Naive thymus-derived CD4-positive, alpha-beta T cell (primary cell): ENCODE measurements at places on chromosomes 3 and 15. TPM values are rescaled to one million over a fixed set of nuclear protein-coding genes. Genes with fewer than 3 reads are reported as not detected.

SCN11A gene
- 0.19 TPM for total RNA-seq

PPP1R14D gene
- not detected for total RNA-seq

CELF6 gene
- total RNA-seq = 5.0 TPM

DNA sequence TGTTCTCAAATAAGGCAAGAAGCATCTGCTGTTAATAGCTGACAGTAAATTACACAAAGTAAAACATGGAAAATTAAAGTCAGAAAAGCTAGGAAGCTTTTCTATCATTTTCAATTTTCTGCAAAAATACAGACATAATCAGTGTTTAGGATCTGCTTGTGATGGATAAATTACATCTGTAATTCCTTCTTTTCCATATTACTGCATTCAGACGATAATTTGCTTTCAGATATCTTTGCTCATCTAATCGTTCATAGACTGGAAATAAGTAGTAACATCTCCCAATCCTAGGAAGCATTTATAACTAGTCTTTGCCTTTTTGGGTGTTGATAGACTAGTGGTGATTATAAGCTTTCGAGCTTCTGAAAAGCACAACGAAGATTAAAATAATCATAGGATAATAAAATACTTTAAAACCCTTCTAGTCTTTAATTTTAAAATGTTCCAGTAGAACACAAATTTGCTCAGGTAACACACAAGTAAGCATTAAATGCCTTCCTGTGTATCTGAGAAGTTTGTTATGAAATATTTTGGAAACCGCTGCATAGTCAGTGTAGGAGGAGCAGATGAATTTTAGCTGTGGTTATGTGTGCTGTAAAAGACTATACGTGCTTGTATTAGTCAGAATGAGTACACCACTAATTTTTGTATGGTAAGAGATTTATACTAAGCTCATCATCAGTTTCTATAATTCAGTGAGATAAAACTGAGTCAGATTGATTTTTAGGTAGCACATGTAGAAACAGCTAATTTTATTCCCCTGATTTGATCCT, 41.0 kb downstream of the MBNL1 start:
- H3K27me3 ChIP-seq = no peaks in the 10 kb centered on the region
- peaks cover 15% of the 10 kb centered on the region for H3K36me3 ChIP-seq
- peak overlapping the region; percentile 56 for H3K27ac ChIP-seq
- peak; percentile 31 for DNase-seq
- H3K4me3 ChIP-seq = no peak overlapping the region
- H3K4me1 ChIP-seq = peaks cover 50% of the 10 kb centered on the region

GRCh38 chr3:42780892-42781700, 8.0 kb upstream of the CCDC13 start:
- no peak overlapping the region for H3K27ac ChIP-seq
- no peaks in the 10 kb centered on the region for H3K27me3 ChIP-seq
- DNase-seq = no peak
- H3K4me1 ChIP-seq = no peaks in the 10 kb centered on the region

DNA sequence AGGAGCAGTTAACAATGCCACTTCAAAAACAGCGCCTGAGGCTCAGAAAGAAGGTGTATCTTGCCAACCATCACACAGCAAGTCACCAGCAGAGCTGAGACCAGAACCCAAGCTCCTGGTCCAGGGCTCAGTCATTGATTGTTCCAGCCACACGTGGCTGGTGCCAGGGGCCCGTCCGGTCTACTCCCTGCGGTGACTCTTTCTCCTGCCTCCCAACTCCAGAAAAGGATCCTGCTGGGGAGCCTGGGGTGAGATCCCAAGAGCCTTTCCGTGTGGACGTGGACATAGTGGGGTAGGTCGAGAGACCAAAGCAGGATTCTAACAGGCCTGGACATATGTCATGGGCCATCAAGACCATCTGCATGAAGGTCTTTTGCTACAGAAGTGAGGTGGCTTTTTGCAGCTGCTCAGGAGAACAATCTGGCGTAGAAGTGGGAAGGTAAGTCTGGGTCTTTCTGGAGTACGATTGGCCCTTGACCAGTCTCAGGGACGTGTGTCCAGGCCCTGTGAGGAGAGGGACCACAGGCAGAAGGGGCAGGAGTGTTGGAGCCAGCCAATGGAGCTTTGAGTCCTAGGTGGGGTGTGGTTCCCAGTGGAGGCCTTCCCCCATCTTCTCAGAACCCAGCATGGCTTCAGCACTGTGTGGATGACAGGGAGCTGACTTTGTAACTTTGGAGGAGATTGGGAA, 105.4 kb downstream of the HMG20A start:
- no peak overlapping the region for H3K4me3 ChIP-seq
- no peaks in the 10 kb centered on the region for H3K4me1 ChIP-seq
- no peaks in the 10 kb centered on the region for H3K36me3 ChIP-seq
- no peak overlapping the region for H3K27ac ChIP-seq
- no peaks in the 10 kb centered on the region for H3K27me3 ChIP-seq

DNA sequence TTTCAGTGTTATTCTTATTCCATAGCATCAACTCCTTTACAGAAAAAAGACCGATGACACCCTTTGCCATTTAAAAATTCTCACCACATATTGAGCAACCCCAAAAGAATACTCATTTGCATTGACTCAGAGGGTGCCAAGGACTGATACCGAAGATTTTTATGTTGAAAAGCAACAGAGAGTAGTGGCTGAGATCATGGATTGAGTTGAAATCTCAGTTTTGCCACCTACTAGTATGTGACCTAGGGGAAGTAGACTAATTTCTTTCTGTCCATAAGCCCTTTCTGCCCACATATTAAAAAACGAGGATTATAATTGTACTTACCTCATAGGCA, 313.9 kb upstream of the SATB1 start:
- no peak overlapping the region for H3K27ac ChIP-seq
- no peaks in the 10 kb centered on the region for H3K27me3 ChIP-seq
- no peaks in the 10 kb centered on the region for H3K36me3 ChIP-seq
- H3K4me1 ChIP-seq = peaks cover 52% of the 10 kb centered on the region
- no peak for DNase-seq
- H3K4me3 ChIP-seq = no peak overlapping the region

DNA sequence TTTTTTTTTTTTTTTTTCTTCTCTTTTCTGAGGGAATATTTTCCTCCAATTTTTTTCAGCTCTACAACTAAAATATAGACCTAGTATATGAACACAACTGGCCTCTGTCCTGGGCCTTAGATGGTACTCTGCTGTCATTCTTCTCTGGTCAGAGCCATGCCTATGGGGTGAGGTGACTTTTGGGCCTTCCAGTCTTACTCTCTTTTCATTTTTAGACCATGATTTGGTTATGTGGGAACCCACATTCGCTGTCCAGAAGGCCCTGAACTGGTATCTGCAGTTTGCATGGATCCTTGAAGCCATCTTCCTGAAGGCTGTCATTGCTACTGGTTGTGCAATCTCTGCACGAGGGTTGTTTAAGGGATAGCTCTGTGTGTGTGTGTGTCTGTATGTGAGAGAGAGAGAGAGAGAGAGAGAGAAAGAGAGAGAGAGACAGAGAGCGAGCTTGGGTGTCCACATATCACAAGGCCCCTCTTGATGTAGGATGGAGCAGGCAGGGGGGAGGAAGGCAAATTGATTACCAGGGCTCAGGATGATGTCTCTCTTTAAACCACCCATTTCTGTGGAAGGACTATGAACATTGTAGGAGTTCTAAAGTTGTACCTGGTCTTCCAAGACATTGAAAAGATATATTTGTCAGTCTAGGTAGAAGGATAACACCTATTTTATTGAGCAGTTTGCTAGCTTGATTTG, 6.9 kb downstream of the TGFBR2 start:
- peak overlapping the region; percentile 92 for H3K4me3 ChIP-seq
- DNase-seq = no peak

DNA sequence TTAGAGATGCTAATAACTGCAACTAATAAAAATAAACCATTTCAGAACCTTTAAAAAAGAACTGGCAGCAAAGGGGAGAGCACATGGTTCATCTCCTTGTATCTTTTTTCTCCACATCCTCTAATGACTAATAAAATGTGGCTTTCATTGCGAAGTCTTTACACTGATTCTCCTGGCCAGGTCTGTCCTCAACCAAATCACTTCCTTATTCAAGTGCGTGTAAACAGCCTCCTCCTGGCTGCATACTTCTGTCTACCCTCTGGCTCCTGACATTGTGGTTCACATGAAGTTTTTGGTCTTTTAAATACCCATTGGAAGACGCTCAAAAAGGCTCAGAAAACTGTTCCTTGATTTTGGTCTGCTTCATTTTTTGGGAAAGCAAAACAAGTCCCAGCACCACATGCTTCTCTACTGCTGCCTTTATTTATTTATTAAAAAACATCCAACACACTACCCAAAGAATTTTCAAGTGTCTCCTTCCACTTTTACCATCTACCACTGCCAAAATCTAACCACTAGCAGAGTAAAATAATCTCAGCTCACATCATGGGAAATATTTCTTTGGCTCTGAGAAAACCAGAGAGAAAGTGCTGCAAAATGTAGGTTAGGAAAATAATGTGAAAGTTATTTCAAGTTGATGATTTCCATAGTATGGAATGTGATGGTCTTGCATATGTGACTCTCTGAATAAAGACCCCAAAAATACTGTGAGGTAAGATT, 85.1 kb downstream of the EFL1 start:
- no peak for DNase-seq
- no peak overlapping the region for H3K4me3 ChIP-seq
- H3K27ac ChIP-seq = no peak overlapping the region
- H3K36me3 ChIP-seq = no peaks in the 10 kb centered on the region

DNA sequence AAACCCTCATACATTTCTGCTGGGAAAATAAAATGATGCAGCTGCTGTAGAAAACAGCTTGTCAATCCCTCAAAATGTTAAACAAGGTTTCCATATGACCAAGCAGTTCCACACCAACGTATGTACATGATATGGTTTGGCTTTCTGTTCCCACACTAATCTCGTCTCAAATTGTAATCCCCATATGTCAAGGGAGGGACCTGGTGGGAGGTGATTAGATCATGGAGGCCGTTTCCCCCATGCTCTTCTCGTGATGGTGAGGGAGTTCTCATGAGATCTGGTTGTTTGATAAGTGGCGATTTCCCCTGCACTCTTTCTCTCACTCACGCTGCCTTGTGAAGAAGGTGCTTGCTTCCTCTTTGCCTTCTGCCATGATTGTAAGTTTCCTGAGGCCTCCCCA, 100.6 kb upstream of the SLC24A5 start:
- H3K4me1 ChIP-seq = no peaks in the 10 kb centered on the region
- H3K4me3 ChIP-seq = no peak overlapping the region
- H3K27ac ChIP-seq = no peak overlapping the region
- no peaks in the 10 kb centered on the region for H3K36me3 ChIP-seq

GRCh38 chr3:127072221-127072771, 89.4 kb downstream of the PLXNA1 start:
- H3K27me3 ChIP-seq = no peaks in the 10 kb centered on the region
- no peak overlapping the region for H3K4me3 ChIP-seq
- no peaks in the 10 kb centered on the region for H3K36me3 ChIP-seq
- no peaks in the 10 kb centered on the region for H3K4me1 ChIP-seq

DNA sequence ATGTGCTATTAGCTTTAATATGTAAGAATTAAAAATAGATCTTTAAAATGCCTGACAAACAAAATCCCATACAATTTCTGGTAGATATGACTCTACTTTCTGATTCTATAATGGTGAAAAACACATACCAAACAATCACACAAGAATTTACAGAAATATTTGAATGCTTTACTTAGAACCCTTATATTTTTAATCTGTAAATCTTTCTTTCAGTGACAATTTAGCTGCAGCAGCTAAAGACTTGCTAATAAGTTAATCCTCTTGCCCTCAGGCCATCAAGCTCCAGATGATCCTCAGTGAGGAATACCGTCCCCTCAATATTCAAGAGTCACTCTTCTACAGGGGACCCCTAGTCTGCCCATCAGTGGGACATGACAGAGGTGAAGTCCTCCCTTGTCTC, 55.6 kb downstream of the C3orf80 start:
- H3K36me3 ChIP-seq = peaks cover 5% of the 10 kb centered on the region
- no peak for DNase-seq
- H3K27ac ChIP-seq = no peak overlapping the region

DNA sequence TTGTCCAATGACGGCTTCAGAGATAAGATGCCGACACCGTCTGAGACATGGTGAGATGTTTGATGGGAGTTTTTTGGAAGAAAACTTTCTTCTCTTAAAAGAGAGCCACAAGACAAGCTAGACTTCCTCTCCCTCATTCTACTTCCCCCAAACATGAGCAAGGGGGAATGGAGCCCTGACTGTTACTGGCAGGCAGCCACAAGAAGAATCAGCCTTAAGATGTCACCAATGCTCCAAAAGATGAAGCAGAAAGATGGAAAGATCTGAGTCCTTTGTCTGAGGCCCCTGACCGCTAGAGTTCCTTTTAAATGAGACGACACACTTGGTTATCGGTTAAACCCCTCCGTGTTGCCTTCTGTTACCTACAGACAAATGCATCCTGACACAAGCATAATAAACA, 108.7 kb downstream of the ST8SIA2 start:
- H3K4me3 ChIP-seq = no peak overlapping the region
- no peaks in the 10 kb centered on the region for H3K4me1 ChIP-seq
- no peak for DNase-seq

DNA sequence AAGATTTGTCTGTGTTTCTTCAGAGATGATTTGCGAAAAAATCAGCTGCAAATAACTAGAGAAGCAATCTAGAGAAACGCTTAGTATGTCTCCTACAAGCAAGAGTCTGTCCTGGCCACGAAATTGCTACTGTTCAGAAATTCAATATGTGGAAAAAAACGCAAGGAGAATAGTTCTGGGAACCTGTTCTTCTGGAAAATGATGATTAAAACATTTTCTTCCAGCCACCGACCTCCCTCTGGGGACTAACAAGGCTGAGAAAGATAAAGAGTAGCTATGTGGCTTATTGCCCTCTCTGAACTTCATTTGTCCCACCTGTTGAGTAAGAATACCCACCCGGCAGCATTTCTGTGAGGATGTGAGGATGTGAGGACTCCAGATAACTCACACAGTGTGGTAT, 31.6 kb downstream of the SNTN start:
- no peaks in the 10 kb centered on the region for H3K27me3 ChIP-seq
- H3K36me3 ChIP-seq = no peaks in the 10 kb centered on the region
- DNase-seq = no peak

GRCh38 chr15:37995461-37996347, 61.3 kb downstream of the TMCO5A start:
- H3K27me3 ChIP-seq = no peaks in the 10 kb centered on the region
- H3K27ac ChIP-seq = no peak overlapping the region
- no peak overlapping the region for H3K4me3 ChIP-seq

GRCh38 chr15:67762610-67763368, 62.5 kb upstream of the SKOR1 start:
- no peak overlapping the region for H3K27ac ChIP-seq
- no peaks in the 10 kb centered on the region for H3K36me3 ChIP-seq
- peaks cover 8% of the 10 kb centered on the region for H3K4me1 ChIP-seq
- no peak overlapping the region for H3K4me3 ChIP-seq
- peak; percentile 63 for DNase-seq

GRCh38 chr3:196735751-196736150, 3.9 kb upstream of the PAK2 start:
- no peak for DNase-seq
- H3K4me3 ChIP-seq = no peak overlapping the region
- H3K4me1 ChIP-seq = peaks cover 4% of the 10 kb centered on the region
- H3K27me3 ChIP-seq = no peaks in the 10 kb centered on the region
- no peak overlapping the region for H3K27ac ChIP-seq
- H3K36me3 ChIP-seq = no peaks in the 10 kb centered on the region

- H3K4me1 ChIP-seq = no peaks in the 10 kb centered on the region
- H3K4me3 ChIP-seq = no peak overlapping the region
- H3K27me3 ChIP-seq = no peaks in the 10 kb centered on the region
- no peaks in the 10 kb centered on the region for H3K36me3 ChIP-seq
Measured at GRCh38 chr3:133367956-133368355, 31.9 kb upstream of the BFSP2 start.

- no peak overlapping the region for H3K27ac ChIP-seq
- no peak overlapping the region for H3K4me3 ChIP-seq
- H3K36me3 ChIP-seq = no peaks in the 10 kb centered on the region
Measured at GRCh38 chr15:81069909-81070308, 64.2 kb upstream of the CFAP161 start.
